ENCODE measurements at places on chromosomes 3 and 15.

GRCh38 chr3:64916937-64917336 is 229.1 kb upstream of the ADAMTS9 start:
- DNase-seq: no peak

GRCh38 chr3:129697229-129697969 is 90.9 kb upstream of the PLXND1 start:
- DNase-seq: no peak

DNA sequence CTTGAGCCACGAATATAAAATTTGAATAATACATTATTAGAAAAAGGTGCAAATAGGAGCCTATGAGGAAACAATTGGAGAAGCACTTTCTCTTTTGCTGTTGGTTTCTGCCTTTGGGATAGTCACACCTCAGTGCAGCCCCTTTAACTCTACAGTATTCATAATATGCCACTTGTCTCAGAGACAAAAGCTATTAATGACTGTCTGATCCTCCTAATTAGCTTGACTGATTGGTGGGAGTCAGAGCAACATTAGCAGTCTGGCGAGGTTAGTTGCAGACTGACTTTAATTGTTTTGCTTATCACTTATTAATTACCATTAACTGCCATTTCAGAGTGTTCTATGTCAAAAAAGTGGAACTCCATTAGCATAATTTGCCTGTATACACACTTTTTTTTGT is 225.0 kb upstream of the ARHGEF26 start:
- DNase-seq: no peak

GRCh38 chr3:56076746-56077145 is 391.5 kb downstream of the ERC2 start:
- no peak for DNase-seq

DNA sequence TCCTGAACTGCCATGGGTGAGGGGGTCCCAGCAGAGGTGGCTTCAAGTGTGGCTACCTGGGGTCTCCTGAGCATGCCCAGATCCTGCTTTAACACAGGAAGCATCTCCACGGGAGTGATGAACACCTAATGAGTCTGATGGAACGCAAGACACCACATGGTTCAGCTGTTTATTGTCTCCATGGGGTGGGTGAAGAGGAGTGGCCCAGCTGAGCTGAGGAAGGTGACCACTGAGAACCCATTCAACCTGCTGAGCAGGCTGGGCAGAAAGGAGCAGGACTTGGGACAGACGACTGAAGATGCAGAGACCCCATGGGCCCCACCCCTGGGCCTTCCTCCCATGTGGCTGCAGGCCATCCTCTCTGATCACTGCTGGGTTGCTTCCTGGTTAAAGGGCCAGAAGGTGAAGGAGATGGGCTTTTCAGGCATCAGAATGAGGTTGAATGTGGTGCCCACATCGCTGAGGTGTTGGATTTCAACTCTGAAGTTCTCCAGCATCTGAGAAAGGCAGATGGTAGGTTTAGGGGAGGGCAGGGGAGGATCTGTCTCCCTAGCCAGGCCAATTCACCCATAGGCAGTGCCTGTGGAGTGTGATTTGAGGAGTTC is 29.7 kb downstream of the CYP11A1 start:
- no peak for DNase-seq

- no peak for DNase-seq
Measured at GRCh38 chr3:193906849-193907410, 229.0 kb upstream of the HES1 start.

- DNase-seq: no peak
Measured at GRCh38 chr3:187044867-187045552, 94.3 kb downstream of the RPL39L start.

DNA sequence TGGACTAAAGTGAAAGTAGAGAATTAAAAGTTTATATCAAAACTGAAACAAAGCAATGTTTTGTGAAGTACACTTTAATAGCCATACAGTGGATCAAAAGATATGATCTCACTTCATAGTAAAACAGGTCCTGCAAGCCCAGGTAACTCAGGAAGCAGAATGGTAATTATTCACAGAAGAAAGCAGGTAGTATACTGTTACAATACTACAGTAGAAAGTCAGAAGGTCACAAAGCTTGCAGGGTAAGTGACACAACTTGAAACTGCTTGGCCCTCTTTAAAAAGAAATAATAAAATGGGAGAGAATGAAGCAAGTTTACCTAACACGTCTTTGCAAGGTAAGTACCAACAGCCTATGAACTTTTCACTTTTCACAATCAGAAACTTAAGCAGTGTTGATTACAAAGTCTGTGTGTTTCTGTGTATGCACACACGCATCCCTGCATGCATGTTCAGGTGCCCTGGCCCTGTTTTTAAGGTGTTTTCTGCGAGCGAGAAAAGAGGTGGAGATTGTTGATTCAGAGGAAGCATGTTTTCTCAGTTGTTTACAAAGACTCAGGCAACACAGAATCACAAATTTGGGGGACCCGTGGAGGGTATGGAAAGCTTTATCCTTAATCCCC is at the start of gene NAALADL2:
Gene NAALADL2, plus strand, starts transcription at position 221 of the 622 bp plus-strand sequence.
- DNase-seq: no peak

GRCh38 chr3:129521611-129522010 is 6.8 kb upstream of the RHO start:
- DNase-seq: no peak

DNA sequence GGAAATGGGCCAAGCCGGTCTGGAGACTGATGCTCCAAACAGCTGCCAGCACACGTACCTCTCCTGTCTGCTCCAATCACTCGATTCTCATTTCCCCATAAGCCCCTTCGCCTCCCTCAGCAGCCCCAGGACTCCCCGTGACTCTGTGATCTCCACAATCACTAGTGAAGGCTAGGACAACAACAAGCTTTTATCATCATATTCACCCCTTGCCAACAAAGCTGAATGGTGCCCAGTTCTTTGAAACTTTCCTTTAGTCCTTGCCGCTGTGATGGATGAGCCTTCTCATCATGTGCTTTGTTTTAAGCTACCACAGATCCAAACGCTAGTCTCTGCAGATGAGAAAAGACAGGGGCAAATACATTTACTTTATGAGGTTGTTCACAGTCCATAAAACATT is 242.0 kb downstream of the SV2B start:
- no peak for DNase-seq

- no peak for DNase-seq
Measured at GRCh38 chr3:27877061-27878013, 155.2 kb upstream of the EOMES start.

GRCh38 chr3:7650466-7650865 is 789.6 kb downstream of the GRM7 start:
- DNase-seq: no peak

DNA sequence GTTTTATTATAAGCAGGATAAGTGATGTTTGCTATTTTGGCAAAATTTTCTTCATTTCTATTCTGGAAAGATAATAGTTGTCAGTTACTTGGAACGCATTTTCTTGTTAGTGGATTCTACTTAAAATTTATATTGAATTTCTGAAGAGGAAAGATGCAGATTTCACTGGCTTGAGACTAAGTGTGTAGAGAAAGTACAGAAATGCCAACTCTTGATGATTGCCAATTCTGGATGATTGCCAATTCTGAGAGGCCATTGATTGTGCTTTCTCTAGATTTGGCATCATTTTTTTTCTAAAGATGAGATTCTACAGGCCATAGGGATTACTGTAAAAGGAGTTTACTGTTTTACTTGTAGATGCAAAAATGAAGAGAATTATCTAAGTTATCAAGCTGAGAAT is 58.9 kb upstream of the CNTN3 start:
- no peak for DNase-seq

GRCh38 chr15:67925182-67925581 is 85.3 kb upstream of the RNU6-1 start:
- no peak for DNase-seq

DNA sequence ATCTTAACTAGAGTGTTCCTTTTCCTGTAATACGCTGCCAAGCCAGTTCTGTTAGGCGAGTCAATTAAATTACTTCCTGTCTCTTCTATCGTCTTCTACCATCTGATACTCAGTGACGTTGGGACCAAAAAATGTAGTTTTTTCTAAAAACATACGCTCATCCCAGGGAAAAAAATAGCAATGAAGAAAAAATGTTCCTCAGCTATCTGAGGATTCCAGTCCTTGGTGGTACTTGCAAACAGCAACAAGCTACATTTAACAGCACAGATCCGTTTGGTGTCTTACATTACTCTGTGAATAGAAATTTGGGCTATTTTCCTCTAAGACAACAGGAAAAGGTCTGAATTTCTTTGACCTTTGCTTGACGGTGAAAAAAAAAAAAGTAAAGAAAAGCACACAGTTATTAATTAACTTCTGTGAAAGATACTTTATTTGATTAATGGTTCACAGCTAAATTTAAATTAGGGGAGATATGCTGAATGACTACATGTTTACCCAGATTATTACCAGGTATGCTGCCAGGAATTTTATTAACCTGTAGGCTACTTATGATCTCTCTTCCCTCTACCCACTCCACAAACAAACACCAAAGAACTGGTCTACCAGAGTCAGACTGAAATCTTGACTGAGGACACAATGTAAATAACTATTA is 254.4 kb upstream of the ZPLD1 start:
- DNase-seq: no peak

- no peak for DNase-seq
Measured at GRCh38 chr15:38062696-38063095, 128.3 kb downstream of the TMCO5A start.

DNA sequence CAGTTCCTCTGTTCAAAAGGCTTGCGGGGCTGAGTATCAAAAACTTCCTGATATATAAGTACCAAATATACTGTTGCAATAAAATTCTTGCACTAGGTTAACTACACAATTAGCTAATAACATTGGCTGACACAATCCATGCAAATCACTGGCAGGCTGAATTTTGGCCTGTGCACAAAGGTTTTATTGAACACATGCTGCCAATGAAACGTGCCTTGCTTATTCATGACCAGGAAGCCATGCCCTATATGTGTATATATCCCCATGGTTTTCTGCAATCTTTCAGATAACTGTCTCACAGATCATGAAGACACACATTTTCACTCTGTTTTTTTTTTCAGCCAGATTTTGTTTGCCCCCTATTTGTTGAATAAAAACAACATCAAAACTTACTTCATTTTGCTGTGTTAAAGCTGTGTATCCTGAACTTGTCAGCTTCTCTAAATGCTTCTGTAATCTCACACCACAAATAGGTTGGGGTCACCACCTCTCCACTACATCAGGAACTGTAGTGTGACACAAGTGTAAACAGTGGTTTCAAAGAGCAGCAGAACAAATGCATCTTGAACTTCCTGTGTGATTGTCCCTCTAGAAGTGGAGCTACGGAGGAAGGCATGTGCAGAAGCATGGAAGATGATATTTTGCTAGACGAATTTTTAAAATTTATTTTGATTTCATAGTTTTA is 920.7 kb upstream of the NR2F2 start:
- no peak for DNase-seq

DNA sequence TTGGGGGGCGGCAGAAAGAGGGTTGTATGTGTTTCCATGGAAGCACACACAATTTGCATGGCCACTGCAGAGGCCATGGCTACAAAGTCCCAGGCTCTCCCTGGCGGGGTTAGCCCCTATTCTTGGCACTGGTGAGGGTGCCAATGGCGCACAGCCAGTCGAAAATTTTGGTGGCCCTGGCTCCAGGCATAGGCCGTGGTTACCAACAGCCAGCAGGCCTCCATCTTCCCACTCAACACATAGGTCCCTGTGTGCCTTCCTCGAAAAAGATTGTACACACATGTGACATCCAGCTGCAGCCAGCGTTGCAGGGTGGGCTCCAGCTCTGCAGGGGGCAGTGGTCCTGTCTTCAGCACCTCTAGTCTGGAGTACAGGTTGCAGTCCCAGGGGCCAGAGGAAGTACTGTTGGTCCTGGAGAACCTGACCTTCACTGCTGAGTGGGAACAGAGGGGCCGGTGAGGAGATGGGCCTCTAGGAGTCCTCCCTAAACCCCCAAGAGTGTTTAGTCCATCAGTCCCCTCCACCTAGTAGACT is 7.1 kb downstream of the P4HTM start:
- no peak for DNase-seq

DNA sequence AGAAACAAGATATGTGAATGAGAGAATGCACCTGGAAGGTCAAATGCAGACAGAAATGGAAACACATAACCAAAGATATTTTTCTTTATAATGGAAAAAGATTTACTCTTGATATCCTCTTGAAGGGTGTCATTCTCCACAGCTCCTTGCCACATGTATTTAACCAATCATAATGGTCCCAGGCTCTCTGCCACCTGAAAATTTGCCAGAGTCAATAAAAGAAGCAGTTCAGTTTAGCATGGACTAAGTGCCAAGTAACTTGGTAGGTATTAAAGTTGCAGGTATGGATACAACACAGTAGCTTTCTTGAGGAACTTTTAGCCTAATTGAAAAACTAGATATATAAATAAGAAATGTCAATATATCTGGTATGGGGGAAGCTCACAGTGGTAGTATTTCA is 33.5 kb downstream of the TUSC7 start:
- DNase-seq: no peak

- no peak for DNase-seq
Measured at GRCh38 chr3:43288850-43289249, 2.5 kb downstream of the SNRK start.

- DNase-seq: no peak
Measured at GRCh38 chr3:150277444-150277843, 130.7 kb upstream of the TSC22D2 start.

GRCh38 chr3:128506754-128507153 is 13.8 kb upstream of the GATA2 start:
- no peak for DNase-seq

GRCh38 chr3:55476515-55476914 is 10.6 kb downstream of the WNT5A start:
- DNase-seq: no peak

GRCh38 chr15:36601497-36601932 is 22.1 kb downstream of the CDIN1 start:
- DNase-seq: no peak

GRCh38 chr15:96409215-96410138 is 79.0 kb downstream of the NR2F2 start:
- no peak for DNase-seq

GRCh38 chr3:73215281-73215680 is 153.8 kb downstream of the EBLN2 start:
- no peak for DNase-seq

DNA sequence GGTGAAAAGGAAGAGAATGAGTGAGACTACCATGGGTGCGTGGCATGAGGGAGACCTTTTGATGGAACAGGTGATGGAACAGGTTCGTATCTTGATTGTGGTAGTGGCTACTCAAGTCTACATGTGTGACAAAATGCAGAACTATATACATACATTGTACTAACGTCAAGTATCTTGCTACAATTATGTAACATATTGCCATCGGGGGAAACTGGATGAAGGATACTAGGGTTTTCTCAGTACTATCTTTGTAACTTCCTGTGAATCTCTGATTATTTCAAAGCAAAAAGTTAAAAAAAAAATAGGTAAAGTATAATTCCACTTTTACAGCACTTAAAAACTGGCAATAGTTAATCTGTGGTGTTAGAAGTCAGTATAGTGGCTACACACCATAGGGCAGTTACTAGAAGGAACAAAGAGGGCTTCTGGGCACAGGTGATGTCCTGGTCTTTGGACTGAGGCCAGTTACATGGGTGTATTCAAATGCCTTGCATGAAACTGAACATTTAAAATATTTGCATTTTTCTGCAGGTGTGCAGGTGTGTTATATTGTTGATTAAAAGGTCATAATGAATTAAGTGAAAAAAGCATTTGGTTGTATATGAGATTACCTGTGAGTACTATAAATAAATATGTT is 61.4 kb downstream of the LRRK1 start:
- DNase-seq: peak; percentile 34

Measured in OCI-LY7 (cell line).